T-helper 17 cell (primary cell): ENCODE measurements at places on chromosomes 4 and X.

DNA sequence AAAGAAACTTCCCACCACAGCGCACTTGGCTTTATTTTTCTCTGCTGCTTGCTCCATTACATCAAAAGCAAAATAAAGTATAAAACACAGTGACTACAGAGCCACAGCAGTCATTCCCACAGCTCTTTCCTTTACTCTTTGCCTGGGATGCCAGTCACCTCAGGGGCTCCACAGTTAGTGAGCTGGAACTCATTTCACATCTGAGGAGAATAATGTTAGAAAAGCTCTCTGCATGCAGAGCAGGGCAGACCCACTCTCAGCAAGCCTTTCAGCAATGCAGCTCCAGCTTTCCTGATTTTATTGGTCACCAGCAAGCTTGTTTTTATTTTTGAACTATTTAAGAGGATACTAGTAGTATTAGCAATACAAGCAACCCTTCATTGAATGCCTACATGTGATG is 13.8 kb downstream of the GRXCR1 start:
- DNase-seq = no peak

DNA sequence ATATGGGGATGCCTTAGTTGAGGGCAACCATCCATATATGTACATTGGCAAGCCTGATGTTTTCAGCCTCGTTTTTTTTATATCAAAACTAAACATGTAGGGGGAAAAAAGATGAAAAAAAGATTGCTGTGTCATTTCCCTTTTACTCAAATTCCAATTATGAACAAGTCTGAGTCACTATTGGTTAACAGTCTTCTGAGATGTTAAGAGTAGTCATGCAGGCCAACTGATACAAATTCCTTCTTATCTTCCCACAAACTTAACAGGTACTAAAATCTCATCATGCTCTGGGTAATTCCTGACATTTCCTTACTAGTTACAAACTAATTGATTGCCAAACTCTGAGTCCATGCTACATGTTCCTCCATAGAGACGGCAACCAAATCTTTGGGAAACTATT is 222.1 kb downstream of the FRMPD4 start:
- DNase-seq = no peak

DNA sequence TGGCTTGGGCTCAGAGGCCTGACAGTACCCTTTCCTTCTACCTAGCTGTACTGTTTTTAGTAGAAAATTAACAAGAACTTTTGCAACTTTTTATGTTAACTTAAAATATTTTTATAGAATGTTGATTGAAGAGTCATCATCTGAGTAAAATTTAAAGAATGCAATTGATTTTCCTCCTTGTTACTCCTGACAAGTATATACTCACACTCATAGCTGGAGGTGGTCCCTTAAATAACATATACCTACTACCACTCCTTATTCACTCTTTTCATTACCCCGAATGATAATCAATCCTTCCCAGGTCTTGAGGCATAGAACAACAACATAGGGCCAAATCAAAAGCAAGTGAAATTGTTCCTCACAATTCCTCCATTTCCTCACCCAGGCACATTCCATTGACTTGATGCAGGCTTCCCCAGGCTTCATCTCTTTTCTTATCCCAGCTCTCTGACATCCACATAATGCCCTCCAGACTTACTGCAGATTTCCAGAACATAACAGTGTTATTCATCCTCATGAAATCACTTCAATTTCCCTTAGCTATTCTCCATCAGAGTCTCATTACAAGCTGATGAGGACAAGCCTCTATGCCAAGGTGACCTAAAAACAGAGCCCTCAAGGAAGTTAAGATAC is 73.2 kb upstream of the ANXA10 start:
- no peak for DNase-seq

- no peak for DNase-seq
These were observed 47.9 kb downstream of the TMEM131L start for GRCh38 chr4:153514001-153514526.

GRCh38 chr4:128299848-128300247 is 12.2 kb upstream of the PGRMC2 start:
- DNase-seq = no peak
